ENCODE measurements at places on chromosomes 11 and 22.

- no peak for DNase-seq
Measured at GRCh38 chr22:33538277-33538885, 381.9 kb downstream of the LARGE1 start.

DNA sequence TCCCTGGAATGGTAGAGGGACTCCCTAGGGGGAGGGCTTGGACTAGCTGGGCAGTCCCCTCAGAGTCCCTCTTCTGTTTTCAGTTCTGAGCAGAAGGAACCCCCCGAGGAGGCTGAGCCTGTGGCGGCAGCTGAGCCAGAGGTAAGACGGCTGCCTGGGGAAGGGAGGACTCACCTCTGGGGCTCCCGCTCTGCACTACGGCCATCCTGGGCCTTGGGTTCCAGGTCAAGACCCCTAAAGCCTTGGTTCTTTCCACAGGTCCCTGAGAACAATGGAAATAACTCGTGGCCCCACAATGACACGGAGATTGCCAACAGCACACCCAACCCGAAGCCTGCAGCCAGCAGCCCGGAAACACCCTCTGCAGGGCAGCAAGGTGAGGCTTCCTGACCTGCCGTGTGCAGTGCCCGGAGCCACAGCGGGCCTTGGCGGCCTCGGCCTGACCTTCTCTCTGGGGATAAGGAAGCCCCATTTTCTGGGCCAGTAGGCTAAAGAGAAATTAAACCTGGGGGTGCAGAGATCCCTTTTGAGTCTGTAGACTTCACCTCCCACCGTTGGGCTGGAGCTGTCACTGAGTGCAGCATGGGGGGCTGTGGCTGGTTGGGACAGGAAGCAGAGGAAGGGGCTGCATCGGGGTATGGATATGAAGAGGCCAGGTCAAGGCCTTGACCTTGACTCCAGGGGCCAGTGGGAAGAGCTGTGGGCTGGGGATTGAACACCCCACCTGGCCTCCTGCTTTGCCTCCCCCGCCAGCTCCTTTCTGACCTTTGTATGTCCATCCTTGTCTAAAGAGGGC lies 15.0 kb downstream of the INCENP start:
- DNase-seq: peak; percentile 14

DNA sequence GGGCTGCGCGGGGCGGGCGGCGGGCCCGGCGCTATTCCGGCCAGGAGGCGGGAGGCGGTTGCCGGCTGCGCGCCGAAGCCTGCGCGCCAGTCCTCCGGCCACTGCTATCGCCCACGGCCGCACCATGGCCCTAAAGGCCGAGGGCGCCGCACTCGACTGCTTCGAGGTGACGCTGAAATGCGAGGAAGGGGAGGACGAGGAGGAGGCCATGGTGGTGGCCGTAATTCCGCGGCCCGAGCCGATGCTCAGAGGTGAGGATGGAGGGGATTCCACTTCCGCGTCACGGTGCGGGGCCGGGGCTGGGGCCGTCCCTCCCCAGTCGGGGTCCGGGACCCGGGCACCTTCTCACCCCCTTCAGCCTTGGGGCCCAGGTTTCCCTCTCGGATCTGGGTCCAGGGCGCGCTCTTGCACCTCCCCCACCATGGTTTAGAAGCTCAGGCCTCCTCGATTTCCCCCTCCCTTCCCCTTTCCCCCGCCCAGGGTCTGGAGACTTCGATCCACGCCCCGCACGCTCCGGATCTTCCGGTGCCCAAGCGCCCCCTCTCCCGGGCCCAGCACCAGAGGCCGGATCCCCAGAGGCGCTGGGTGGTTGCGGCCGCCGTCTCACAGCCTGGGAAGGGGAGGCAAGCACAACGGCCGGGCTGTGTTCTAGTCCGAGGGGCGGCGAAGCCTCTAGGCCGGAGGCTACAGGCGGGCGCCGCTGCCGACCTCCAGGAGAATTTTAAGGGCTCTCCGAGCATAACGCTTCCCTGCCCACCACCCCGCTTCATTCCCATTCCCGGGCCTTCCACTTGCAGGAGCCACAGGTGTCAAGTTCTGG lies 517 bp downstream of the SPINDOC start:
- DNase-seq: peak; percentile 65

GRCh38 chr11:47156333-47156732 lies 20.3 kb downstream of the ARFGAP2 start:
- DNase-seq: no peak

GRCh38 chr11:8209208-8209807 lies 40.5 kb upstream of the RIC3 start:
- no peak for DNase-seq

GRCh38 chr11:11202885-11203284 lies 150.2 kb downstream of the CSNK2A3 start:
- DNase-seq: no peak

Measured in activated naive CD8-positive, alpha-beta T cell treated with anti-CD3 and anti-CD28 coated beads, Interleukin-2, amount 10 ng/mL, durations not matched to agents 7 days and 5 days (primary cell).